ENCODE measurements at places on chromosomes 13 and 19.

GRCh38 chr19:19571071-19571786, 33.2 kb downstream of the CILP2 start:
- no peak for DNase-seq

DNA sequence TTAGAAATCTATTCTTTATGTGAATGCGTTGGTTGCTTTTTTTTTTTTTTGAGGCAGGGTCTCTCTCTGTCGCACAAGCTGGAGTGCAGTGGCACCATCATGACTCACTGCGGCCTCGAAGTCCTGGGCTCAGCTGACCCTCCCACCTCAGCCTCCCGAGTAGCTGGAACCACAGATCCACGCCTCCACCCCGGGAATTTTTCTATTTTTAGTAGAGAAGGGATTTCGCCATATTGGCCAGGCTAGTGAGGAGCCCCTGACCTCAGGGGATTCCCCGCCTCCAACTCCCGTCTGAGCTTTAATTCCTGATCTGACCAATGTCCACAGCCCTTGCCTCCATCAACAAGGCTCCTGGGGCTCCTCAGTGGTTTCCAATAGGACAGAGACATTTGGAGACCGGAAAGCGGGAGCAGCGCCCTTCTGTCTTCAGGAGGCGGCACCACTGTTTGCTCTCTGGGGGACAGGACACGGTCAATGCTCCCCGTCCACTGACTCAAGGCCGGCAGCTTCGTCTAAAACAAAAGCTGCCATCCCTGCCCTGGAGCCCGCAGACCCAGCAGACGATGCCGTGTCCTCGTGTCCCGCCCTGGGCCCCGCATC, 503 bp downstream of the TUBA3C start:
- DNase-seq = no peak

- DNase-seq = no peak
These were observed 1.6 kb upstream of the PPP1R12C start for GRCh38 chr19:55119053-55119452.

DNA sequence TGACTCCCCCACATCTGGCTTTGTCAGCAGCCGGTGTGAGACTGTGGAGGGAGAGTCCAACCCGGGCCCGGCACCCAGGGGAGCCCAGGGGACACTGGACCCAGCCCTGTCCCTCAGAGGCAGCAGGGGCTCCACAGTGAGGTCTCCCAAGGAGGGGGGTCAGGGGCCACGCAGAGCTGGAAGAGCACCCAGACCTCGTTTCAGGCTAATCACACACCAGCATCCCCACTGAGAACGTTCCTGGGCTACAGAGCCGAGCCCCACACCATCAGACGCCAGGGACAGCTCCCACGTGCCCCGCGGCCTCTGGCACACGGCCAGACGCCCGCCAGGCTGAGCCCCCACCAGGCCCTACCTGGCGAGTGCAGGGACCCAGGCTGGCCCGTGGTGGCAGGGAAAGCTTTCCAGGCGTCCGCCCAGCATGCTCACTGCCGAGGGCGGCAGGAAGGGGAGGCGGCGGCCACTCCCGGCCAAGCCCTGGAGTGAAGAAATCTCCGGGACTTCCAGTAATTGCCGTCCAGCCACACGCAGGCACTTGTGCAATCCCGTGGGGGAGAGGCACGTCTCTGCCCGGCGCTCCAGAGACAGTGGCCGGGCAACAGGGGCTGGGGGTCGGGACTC, 19.2 kb downstream of the SBNO2 start:
- DNase-seq = no peak

DNA sequence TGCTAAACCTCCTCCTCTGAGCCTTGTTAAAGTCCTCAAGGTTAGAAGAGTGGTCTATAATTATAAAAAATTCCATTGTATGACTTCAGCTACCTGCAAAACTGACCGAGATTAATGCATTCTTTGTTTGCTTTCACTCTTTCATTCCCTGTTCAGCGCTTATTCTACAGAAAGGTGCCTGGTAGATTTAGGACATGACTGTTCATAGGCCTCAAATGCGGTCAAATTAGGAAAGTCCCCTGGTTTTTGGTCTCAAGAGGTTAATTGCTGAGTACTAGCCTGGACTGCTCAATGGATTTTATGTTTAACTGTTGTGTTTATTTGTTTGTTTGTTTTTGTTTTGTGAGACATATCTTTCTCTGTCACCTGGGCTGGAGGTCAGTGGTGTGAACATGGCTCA, 35.4 kb downstream of the KL start:
- DNase-seq = no peak

GRCh38 chr19:49907745-49908446, 11.2 kb upstream of the IL4I1 start:
- DNase-seq = no peak

- no peak for DNase-seq
These were observed 6.4 kb downstream of the LTBP4 start for GRCh38 chr19:40607311-40608239.

GRCh38 chr19:30677702-30678101, 305.5 kb downstream of the ZNF536 start:
- no peak for DNase-seq

- peak; percentile 14 for DNase-seq
These were observed at the start of gene ZNF578 for GRCh38 chr19:52453324-52454094. ZNF578 (plus strand) TSS chr19:52453553; CDS start chr19:52501846, 48,293 bp downstream.

GRCh38 chr19:42165146-42165545, 32.9 kb upstream of the POU2F2 start:
- no peak for DNase-seq

DNA sequence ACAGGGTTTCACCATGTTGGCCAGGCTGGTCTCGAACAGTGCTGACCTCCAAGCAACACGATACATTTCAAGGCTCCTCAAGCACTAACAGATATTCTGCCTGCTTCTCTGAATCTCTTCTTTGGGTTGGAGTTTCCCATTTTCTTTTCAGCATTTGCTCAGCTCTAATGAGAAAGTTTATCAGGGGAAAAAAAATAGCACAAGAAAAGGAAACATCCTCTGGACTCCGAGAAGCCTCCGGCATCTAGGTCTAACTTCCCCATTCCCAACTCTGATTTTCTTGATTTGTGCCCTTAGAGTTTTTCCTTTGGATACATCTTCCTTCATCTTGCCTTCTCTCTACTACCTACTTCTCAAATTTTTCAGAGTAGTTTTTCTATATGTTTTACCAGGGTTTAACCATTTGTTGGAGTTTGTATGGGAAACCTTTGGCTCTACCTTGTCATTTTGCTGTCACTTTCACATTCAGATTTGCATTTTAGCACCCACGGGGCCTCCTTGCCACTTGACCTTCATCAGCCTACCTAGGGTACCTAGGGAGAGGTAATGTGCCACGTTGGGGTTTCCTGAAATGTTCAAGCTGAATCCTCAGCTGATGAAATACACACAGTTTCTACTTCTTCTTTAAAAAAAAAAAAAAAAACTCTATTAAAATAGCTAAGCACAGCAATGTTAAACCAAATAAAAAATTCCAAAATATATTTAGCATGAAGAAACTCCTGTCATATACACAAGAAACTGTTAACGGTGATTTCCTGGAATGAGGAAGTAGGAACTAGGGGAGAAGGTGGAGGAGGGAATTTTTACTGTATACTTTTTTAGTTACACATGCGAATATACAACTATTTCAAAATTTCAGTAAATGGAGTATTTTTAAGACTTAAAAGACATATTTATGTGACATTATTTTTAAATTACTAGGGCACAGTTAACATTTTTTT, 5.1 kb upstream of the USP12 start:
- no peak for DNase-seq

- DNase-seq = no peak
These were observed 26.3 kb downstream of the DCAF15 start for GRCh38 chr19:13978351-13979243.

DNA sequence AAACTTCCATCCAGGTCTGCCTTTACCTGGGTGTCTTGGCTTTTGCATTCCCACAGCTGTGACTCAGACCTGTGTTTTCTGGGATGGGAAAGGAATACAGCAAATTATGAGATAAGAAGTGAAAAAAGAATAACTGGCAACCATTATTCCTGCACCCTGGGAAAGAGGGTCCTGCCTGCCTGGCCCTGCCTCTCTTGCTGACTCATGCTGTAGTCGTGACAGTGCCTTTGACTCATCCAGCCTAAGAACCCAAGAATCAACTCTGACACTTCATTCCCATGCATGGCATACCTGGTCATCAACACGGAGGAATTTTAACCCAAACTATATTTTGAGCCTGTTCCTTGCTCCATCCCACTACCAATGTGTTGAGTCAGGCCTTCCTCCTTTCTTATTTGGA, 185.4 kb upstream of the SERP2 start:
- no peak for DNase-seq

- no peak for DNase-seq
These were observed 39.2 kb upstream of the FGF14 start for GRCh38 chr13:102441085-102441484.

DNA sequence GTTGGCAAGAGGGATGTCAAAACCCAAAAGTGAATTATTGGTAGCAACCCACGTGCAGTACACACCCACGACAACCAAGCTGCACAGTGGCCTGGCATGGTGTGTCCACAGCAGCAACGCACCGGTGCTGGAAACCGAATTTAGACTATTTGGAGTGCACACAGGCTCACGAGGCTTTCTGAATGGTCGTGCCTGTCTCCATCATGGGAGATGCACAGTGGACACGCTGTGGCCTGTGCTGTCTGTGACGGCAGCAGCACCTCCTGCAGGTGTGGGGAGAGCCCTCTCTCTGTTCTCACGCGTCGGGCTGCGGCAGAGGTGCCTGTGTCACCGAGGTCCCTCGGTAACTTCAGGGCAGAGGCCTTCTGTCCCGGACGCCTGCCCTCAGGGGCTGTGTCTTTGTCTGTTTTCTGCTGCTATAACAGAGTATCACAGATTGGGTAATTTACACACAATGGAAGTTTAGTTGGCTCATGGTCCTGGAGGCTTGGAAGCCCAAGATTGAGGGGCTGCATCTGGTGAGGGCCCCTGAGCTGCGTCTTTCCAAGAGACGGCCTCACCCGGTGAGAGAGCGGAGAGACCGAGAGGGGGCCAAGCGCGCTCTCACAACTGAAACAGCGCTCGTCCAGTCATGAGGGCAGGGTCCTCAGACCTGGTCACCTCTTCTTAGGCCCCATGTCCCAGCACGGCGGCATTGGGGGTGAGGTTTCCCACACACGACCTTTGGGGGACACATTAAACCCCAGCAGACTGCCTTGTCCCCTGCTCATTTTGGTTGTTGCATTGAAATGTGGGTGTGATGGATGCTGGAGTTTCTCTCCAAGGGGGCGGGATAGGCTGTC, 9.1 kb upstream of the MCF2L start:
- DNase-seq = no peak

DNA sequence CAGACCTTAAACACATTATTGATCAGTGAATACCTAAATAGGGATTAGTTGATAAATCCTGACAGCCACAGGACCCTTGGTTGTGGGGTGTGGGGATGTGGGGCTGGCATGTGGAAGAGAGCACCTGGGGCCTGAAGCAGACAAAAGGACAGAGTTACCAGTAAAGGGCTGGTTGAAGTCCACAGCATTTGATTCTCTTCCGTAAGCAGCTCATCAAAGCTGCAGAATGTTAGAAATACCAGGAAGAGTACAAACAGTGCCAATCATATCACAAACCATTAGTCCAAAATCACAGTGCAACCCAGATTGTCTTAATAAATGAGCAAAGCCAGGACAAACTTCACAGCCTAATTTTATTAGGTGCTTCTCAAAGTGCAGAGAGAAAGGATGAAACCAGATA, 92.5 kb upstream of the KL start:
- DNase-seq = no peak

All from memory B cell (primary cell).